ENCODE measurements at places on chromosomes 13 and 19. TPM values are rescaled to one million over a fixed set of nuclear protein-coding genes. Genes with fewer than 3 reads are reported as not detected.

NEK3 gene
- 24.9 TPM for total RNA-seq

CCDC70 gene
- total RNA-seq: not detected

ZNF429 gene
- total RNA-seq: 26.0 TPM

DNA sequence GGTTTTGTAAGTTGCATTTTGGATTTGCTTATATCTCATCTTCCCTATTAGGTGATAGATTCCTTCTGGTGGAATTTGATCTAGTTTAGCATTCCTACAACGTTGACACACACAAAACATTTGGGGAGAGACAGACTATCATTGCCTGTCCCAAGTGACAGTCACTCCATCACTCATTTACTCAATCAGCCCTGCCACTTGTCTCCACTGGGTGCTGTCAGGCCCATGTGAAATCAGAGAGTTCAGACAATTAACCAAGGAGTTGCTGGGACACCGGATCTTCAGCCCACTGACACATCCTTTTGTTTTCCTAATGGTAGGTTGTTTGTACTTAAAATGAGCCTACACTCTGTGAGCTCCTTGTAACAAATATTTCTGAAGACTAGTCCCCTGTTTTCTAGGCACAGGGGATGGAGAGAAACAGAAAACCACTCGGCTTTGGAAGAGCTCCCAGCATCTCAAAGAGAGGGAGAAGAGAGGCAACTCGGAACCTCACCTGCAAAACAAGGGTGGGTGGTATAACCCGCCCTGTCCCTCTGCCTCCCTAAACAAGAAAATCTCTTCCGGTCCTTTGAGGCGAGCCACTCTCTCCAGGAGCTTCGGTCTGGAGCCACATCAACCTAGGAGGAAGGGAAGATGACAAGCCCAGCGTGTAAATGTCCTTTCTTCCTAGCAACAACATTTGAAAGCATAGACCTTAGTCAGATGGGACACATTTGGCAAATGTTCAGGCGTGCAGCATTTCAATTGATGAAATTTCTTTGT is 440.9 kb upstream of the KLF12 start:
- DNase-seq: no peak
- H3K27ac ChIP-seq: no peak overlapping the region
- peaks cover 34% of the 10 kb centered on the region for H3K4me1 ChIP-seq
- H3K4me3 ChIP-seq: peak overlapping the region; percentile 47

GRCh38 chr19:40691421-40692211 is 1.2 kb upstream of the NUMBL start:
- peaks cover 5% of the 10 kb centered on the region for H3K4me1 ChIP-seq
- peak; percentile 28 for DNase-seq
- no peaks in the 10 kb centered on the region for H3K36me3 ChIP-seq
- no peak overlapping the region for H3K4me3 ChIP-seq
- no peak overlapping the region for H3K27ac ChIP-seq

- peak within 1 kb of the TSS; percentile 57 for H3K27ac ChIP-seq
- no peaks in the 10 kb centered on the region for H3K27me3 ChIP-seq
- DNase-seq: peak; percentile 84
- peak within 1 kb of the TSS; percentile 74 for H3K4me3 ChIP-seq
- H3K36me3 ChIP-seq: no peaks in the 10 kb centered on the region
These were observed at the start of gene GPC6 for GRCh38 chr13:93226623-93227279. GPC6 (plus strand) TSS chr13:93226807.

Data from neural progenitor cell (in vitro differentiated cells).